ENCODE measurements at places on chromosomes 12 and 14.

- no peak for DNase-seq
Observed at GRCh38 chr14:41605550-41606281, 960 bp upstream of the LRFN5 start.

DNA sequence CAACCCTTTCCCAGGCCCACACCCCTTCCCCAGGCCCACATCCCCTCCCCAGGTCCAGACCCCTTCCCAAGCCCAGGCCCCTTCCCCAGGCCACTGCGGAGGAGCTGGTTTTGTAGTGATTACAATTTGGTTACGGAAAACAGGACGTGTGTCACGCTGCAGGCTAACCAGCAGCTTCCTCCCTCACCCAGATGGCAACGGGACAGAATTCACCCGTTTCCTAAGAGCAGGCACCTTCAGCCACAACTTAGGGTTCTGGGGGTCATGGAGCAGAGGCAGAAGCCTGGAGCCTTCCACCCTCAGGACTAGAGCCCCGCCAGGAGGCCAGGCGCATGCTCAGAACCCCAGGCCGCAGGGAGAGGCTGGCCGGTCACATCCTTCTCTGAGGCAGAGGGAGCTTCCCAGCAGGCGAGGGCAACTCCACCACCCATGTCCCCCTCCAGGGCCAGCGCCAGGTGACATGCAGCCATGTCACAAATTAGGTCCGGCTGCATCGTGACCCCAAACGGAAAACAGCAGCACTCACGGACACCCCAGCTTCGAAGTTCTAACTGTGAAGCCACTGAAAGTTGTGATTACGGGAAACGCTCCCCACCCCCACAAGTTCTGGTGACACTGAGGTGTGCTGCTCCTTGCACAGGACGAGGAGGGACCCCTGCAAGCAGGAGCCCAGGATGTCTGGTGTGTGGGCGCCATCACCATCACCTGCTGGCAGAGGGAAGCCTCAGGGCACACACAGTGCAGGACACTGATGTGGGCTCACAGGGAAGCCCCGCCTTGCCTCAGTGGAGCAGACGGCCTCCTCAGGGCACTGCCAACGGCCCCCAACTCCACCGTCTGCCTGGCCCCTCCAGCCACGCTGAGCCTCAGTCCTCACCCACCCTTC, 7.7 kb downstream of the BRF1 start:
- DNase-seq: no peak

DNA sequence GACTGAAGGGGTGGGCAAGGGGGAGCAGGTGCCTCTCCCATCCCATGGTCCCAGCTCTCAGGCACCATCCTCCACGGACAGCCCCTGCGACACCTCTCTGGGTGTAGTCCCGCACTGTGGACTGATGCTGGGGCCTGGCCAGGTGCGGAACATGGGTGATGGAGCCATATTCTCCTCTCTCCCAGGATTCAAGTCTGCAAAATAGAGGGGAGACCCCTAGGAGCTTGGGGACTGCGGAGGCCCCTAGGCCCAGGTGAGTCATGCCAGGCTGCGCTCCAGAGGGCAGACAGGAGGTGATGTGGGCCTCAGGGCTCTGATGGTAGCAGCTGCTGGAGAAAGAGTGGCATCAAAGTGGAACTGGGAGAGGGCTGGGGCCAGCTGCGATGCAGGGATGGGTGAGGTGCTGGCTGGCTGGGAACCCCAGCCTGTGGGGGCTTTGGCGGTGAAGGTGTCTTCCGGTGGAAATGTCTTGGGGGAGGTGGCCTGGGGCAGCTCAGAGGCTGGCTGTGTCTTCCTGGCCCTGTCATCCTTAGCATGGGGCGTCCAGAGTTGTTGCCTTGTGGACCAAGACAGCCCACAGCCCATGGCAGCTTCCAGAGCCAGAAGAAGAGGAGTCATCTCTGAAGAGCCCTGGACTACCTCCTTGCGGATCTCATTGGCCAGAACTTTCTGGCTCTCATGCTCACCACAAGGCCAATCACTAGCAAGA, 149.1 kb downstream of the KIF26A start:
- no peak for DNase-seq

GRCh38 chr14:81169711-81170103, 51.1 kb downstream of the GTF2A1 start:
- no peak for DNase-seq

DNA sequence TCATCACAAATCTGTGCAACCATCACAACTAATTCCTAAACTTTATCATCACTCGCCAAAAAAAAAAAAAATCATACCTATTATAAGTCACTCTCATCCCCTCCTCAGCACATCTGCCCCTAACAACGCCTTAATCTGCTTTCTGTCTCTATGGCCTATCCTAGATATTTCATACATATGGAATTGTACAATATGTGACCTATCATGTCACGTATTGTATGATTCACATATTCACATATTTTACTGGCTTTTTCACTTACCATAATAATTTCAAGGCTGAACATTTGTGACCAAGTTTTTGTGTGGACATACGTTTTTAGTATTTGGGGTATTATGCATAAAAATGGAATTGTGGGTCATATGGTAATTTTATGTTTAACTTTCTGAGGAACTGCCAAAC, 400.7 kb downstream of the DAD1 start:
- DNase-seq: no peak

GRCh38 chr12:32522331-32523221, 123.2 kb downstream of the FGD4 start:
- no peak for DNase-seq

DNA sequence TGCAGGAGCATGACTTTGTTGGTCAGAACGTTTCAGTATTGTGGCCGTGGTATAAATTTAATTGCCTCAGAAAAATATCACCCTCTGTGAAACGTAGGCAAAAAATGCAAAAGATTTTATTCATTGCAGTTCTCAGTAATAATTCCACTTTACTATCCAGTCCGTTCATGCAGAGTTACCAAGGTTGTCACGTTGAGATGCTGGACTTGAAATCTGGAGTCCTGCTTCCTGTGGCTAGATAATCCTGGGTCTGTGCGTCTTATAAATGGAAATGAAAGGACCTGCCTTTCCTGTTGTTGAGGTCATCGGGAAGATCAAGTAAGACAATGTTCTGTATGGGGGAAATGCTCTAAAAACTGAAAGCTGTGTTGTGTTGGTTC, 1.3 kb upstream of the AVPR1A start:
- no peak for DNase-seq
